ENCODE measurements at places on chromosomes 6 and 20. TPM values are rescaled to one million over a fixed set of nuclear protein-coding genes. Genes with fewer than 3 reads are reported as not detected.

FKBP5 gene
- 4.6 TPM for total RNA-seq

MRPS18B gene
- 51.7 TPM for total RNA-seq

ROMO1 gene
- total RNA-seq = 49.3 TPM

FOXS1 gene
- total RNA-seq = 1.8 TPM

SALL4 gene
- 2.3 TPM for total RNA-seq

PRDM13 gene
- total RNA-seq = 4.7 TPM

COL21A1 gene
- 15.5 TPM for total RNA-seq

POLR1C gene
- 20.9 TPM for total RNA-seq

LTB gene
- not detected for total RNA-seq

PCMTD2 gene
- total RNA-seq = 93.7 TPM

LY6G6C gene
- not detected for total RNA-seq

ZNF165 gene
- total RNA-seq = 1.4 TPM

PPT2 gene
- 17.8 TPM for total RNA-seq

CPXM1 gene
- 19.9 TPM for total RNA-seq

ZHX3 gene
- total RNA-seq = 16.8 TPM

TFAP2A gene
- 17.1 TPM for total RNA-seq

NKAIN4 gene
- 35.0 TPM for total RNA-seq

MEP1A gene
- 0.09 TPM for total RNA-seq

CLIC5 gene
- total RNA-seq = 2.4 TPM

EYS gene
- total RNA-seq = 7.5 TPM

SYTL3 gene
- 2.4 TPM for total RNA-seq

ZNF341 gene
- total RNA-seq = 3.4 TPM

RNF144B gene
- total RNA-seq = 3.3 TPM

TRERF1 gene
- 6.4 TPM for total RNA-seq

PTK6 gene
- not detected for total RNA-seq

COX4I2 gene
- not detected for total RNA-seq

FRK gene
- 0.36 TPM for total RNA-seq
